ENCODE measurements at places on chromosomes 2 and 18.

GRCh38 chr2:28325567-28326468 lies 66.8 kb upstream of the FOSL2 start:
- DNase-seq, result no peak

GRCh38 chr2:1814061-1814460 lies 69.7 kb upstream of the PXDN start:
- DNase-seq, result no peak

- DNase-seq, result no peak
Measured at GRCh38 chr2:25756536-25756935, 83.2 kb upstream of the DTNB start.

GRCh38 chr2:3450385-3451010 lies 68.8 kb downstream of the ADI1 start:
- no peak for DNase-seq

DNA sequence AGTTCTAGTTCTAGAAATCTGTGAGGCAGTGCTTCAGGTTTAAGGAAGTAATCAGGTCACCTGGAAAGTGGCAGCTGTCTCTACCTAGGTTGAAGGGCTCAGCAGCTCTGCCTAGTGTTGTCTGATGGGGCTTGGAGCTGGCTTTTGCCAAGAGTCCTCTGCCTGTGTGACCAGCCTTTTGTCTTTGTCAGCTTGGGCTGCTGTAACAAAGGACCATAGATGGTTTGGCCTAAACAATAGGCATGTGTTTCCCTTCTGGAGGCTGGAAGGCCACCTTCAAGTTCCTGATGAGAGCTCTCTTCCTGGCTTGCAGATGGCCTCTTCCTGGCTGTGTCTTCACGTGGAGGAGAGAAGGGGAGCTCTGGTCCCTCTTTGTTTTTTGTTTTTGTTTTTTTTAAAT lies 13.3 kb downstream of the UBE2F start:
- no peak for DNase-seq

DNA sequence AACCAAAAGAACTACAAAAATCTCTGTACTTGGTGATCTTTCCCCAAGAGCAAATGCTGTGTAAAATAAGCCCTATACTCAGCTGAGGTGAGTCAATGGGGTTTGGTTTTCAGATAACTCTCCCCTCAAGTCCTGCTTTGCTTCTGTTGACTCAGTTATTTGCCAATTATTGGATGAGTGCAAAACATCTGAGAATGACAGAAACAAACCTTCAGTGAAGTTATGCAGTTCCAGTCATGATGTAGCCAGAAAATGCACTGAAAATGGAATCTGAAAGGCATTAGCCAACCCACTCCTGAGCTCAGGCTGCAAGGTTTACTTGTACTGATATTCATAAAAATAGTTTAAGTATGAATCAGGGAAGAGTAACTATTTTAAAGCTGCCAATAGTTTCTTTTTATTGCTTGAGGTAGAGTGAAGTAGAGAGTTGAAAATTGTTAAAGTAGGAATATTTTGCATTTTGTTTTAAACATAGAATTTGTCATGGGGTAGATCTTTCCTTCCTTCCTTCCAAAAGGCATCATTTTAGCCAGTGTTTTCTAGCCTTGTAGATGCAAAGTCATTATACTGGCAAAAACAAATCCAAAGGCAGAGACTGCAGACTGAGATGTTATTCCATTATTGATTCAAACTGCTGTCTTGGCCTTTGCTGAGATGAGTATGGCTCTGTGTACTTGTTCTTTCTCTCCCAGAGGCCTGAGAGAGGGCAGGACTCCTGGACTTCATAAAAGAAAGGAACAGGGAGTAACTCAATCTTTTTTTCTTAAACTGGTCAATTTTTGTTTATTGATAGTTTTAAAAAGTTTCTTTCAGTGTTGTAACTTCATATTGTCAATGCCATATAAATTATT lies 215.3 kb downstream of the RND3 start:
- no peak for DNase-seq

- no peak for DNase-seq
Measured at GRCh38 chr18:8908792-8909510, 193.5 kb upstream of the NDUFV2 start.

DNA sequence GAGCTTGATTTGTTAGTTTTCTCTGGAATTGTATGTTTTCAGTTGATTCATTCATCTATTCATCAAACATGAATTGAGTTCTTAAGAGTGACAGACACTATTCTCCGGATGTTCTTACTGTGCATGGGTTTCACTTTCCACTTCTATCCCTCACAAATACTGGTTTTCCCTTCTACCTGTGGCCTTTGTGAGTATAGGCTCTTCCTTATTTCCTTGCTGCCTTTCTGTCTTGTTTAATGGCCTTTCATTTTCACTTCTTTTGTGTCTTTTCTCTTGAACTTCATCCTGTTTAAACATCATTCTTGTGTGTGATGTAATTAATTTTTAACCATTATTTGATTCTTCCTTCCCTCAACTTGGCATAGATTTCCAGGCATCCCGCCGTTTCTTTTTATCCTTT lies 90.7 kb downstream of the CRIM1 start:
- no peak for DNase-seq

Measured in stimulated activated CD4-positive, alpha-beta T cell treated with anti-CD3 and anti-CD28 coated beads, Interleukin-1b, Interleukin-23, amount 100 ng/mL, for 1 hour (primary cell).